ENCODE measurements at places on chromosomes 7 and 10.
A peak's percentile ranks its signal among the peaks of the same experiment; 100 is the strongest.

GRCh38 chr7:100964630-100965029, 4.7 kb upstream of the MUC12 start:
- no peak for DNase-seq

- peak; percentile 56 for DNase-seq
Observed at GRCh38 chr10:35635576-35635975, 6.5 kb downstream of the FZD8 start.

DNA sequence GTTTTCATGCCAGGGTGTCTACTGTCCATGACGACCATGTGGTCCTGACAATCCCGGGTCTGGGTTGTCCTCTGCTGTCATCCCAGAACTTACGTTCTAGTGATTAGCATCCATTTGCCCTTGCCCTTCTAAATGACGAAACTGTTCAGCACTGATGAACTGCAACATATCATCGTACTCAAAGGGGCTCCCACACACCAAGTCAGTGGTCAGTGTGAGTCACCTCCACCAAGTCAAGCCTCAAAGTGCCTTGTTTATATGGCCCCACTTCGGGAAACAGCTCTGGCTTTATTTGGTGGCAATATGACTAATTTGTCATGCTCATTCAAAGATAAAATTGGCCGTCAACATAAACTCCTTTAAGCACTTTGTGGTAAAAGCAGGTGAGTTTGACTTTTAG, 110.7 kb downstream of the FRMD4A start:
- no peak for DNase-seq

- DNase-seq, result no peak
Observed at GRCh38 chr7:12949060-12949931, 261.9 kb downstream of the ARL4A start.

DNA sequence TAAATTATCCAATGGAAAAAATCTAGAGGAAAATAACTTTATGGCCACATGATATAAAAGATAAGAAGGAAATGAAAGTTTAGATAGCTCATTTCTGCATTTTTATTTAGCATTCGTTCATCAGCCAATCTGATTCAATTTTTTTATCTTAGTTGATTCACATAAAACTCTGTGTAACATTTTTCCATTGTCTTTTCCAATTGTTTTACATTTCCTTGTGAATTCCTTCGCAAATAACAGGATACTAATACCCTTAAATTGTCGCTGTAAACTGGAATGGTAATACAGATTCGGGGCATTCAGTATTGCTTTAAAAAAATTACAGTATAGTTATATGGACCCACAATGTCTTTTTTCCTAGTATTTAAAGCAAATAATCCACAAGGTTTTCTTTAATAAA, 136.4 kb downstream of the CUBN start:
- no peak for DNase-seq

GRCh38 chr7:33191340-33191739, 62.0 kb downstream of the BBS9 start:
- DNase-seq, result peak; percentile 18

GRCh38 chr7:112938863-112939573, 147.6 kb downstream of the GPR85 start:
- peak; percentile 67 for DNase-seq

DNA sequence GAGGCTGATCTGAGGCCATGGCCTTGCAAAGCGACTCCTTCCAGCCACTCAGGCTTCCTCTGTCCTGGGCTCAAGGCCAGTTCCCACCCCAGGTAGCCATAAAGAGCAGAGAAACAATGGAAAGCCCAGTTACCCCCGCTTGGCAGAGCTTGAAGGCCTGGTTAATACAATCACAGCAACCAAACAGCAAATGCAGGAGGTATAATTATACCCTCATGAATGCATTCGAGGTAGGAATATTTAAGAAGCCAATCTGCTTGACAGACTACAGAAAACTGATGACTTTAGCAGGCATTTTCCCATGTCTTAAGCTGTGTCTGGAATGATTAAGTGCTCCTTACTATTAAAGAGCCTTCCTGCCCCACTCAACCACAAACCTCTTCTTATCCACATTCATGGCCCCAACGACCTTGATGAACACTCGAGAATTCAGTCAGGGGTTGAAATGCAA, 114.1 kb upstream of the MACROH2A2 start:
- DNase-seq, result no peak

GRCh38 chr10:109912335-109913281, 10.7 kb downstream of the XPNPEP1 start:
- no peak for DNase-seq

DNA sequence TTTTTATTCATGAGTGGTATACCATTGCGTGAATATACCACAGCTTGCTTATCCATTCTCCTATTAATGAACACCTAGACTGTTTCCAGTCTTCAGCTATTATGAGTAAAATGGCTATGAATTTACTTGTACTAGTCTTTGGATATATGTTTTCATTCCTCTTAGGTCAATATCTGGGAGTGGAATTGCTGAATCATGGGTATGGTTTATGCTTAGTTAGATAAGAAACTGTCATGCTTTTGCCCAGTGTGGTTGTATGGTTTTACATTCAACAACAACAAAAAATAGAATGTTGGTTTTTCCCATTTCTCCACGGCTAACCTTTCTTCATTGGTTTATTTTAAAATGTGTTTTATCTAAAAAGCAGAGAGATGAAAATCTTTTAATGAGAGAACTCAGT, 308.3 kb downstream of the PHF14 start:
- DNase-seq, result no peak

- DNase-seq, result no peak
Observed at GRCh38 chr10:932589-932988, 1.1 kb upstream of the LARP4B start.

DNA sequence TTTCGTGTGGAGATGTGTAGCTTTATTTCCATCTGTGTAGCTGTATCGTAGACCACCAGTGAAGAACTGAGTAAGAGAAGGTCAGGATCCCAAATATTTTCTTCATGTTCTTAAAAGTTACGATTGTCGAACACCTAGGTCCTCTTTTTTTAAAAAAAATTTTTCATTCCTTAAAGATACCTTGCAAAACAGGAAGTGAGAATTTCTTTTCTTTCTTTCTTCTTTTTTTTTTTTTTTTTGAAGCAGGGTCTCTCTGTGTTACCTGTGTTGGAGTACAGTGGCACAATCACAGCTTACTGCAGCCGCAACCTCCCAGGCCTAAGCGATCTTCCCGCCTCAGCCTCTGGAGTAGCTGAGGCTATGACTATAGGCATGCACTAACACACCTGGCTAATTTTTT, 60.8 kb downstream of the PHTF2 start:
- no peak for DNase-seq

DNA sequence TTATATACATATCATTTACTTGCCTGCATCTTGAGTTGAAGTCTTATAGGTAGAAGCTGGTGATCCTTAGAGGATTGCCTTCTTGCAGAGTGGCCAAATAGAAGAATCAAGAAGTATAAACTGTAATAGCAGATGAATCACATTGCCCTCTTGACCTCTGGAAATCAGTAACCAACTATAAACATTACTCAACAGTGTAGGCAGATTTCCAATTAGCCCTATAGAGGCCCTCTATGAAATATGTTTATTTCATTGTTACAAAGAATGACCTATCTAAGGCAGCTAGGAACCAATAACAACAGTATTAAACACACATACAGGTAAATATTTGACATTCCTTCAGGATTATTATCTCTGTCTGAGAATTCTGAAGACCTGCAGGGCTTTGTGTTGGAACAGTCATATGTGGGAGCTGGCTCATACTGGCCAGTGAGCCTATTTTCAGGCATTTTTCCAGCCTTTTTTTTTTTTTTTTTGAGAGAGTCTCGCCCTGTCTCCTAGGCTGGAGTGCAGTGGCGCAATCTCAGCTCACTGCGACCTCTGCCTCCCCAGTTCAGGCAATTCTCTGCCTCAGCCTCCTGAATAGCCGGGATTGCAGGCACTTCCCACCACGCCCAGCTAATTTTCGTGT, 7.2 kb upstream of the SRI start:
- no peak for DNase-seq

GRCh38 chr7:111760043-111760442, 197.8 kb upstream of the IMMP2L start:
- DNase-seq, result no peak

DNA sequence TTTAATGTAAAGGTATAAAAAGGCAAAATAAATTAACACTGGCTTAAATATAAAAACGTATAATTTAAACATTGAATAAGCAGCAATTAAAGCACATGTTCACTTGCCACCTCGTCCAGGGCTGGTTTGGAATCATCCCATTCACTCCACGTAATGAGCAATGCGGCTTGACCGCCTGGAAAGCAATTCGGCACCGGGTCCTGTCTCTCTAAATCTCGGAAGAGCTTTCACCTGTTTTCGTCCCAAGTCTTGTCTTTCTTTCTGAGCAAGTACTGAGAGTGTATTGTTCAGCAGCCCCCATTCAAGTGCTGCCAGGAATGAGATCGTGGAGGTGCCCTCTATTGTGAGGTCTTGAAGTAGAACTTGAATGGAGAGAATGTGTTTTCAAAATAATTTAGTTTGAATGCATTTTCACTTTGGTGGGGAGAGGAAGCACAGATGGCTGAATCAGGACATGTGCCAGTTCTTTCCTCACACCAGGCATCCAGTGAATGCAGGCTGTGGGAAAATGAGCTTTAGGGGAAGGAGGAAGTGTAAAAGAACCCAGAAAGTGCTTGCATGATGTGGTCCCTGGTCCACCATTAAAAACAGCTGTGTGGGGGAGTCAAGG, 515.2 kb downstream of the REEP3 start:
- DNase-seq, result no peak

- DNase-seq, result peak; percentile 78
Observed at GRCh38 chr7:127588019-127588696, at the start of gene ARF5. Gene ARF5, plus strand, starts transcription at chr7:127588411. Its CDS starts 88 bp downstream, at chr7:127588499.

DNA sequence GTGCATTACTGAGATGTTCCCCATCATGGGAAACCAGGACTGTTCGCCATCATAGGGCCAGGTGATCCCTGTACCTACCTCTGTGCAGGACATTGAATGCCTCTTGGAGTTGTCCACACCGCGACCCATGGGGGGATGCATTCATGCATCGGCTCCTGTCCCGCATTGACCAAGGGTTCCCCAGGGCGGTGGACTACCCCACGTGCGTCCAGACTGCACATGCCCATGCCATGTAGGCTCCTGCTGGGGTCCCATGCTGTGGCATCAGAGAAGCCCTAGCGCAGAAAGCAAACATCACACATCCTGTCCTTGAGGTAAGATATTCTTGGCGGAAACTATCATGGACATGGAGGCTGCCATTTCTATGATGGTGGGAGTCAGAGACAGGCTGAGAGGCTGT, 121.6 kb upstream of the UNC5B start:
- no peak for DNase-seq

GRCh38 chr10:17473228-17473950, 19.0 kb upstream of the ST8SIA6 start:
- no peak for DNase-seq

DNA sequence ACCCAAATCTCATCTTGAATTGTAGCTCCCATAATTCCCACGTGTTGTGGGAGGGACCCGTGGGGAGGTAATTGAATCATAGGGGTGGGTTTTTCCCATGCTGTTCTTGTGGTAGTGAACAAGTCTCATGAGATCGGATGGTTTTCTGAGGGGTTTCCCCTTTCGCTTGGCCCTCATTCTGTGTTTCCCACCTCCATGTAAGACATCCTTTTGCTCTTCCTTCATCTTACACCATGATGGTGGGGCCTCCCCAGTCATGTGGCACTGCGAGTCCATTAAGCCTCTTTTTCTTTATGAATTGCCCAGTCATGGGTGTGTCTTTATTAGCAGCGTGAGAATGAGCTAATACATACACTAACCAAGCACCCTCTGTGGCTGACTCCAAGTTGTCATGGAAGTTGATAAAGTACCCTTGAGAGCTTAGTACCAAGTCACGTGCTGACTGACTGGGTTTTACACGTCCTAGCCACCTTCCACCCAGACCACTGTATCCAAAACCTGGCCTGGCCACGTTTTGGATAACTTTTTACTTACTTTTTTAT, 614.4 kb downstream of the SDK1 start:
- DNase-seq, result no peak

DNA sequence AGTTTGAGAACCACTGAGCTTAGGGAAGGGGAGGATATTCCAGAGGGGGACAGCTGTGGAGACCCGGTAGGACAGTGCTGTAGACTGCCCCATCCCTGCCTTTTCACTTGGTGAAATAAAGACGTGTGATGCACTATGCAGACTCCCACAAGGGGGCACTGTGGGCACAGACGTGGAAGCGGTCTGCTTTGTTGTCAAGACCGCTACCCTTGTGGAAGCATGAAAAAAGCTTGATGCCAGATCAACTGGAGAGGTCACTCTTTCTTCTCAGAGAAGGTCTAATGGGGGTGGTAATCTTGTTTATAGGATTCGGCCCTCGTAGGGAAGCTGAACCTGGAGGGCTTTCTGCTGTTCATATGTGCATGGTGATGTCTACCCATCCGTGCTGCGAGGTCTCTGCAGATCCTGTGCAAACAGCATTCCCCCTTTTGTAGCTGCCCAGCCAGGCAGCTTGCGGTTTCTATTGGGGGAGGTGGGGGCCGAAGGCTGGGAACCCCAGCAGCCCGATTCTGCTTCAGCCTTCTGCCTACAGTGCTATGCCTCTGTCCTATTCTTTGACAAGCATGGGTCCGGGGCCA, 13.7 kb downstream of the RPS24 start:
- peak; percentile 92 for DNase-seq

GRCh38 chr7:83749495-83749894, 100.6 kb upstream of the SEMA3E start:
- DNase-seq, result no peak

Measured in ELF-1 (cell line).